ENCODE measurements at places on chromosomes 11 and 22.
A peak's percentile ranks its signal among the peaks of the same experiment; 100 is the strongest.

GRCh38 chr11:67289651-67290479 is 762 bp downstream of the ANKRD13D start:
- DNase-seq = no peak

- no peak for DNase-seq
These were observed 11.3 kb upstream of the ADORA2A start for GRCh38 chr22:24416095-24416494.

DNA sequence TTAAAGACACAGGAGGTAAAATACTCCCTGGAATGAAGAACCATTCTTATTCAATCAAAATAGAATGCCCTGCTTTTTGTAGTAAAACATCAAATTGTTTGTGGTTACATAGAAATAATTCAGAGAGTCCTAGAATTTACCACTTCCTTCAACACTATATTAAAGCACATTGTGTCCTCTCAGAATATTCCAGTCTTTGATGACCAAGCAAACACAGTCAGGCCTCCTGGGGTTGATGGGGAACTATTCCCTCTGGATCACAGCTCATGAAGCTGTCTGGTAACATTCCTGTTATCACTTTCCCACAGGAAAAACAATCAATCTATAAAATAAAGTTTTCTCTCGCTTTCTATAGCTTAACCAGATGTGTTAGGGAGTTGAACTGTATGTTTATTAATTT is 389.3 kb downstream of the KCNA4 start:
- no peak for DNase-seq

GRCh38 chr11:11816511-11817314 is 25.1 kb upstream of the USP47 start:
- no peak for DNase-seq

- DNase-seq = no peak
These were observed 739 bp downstream of the CELSR1 start for GRCh38 chr22:46536537-46537224.

DNA sequence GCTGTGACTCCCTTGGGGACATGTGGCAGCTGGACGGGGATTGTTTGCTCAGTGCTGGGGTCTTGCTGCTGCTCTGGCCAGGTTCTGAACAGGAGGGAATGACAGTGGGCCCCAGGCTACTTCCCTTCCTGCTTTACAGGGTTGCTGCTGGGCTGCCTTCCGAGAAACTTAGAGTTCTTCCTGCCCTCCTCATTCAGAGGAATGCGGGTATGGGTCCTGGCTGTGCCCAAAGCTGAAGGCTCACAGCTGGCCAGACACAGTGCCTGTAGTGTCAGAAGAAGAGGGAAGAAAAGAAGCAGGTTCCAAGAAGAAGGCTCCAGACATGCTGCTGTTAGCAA is 108.3 kb upstream of the PARVA start:
- DNase-seq = no peak

DNA sequence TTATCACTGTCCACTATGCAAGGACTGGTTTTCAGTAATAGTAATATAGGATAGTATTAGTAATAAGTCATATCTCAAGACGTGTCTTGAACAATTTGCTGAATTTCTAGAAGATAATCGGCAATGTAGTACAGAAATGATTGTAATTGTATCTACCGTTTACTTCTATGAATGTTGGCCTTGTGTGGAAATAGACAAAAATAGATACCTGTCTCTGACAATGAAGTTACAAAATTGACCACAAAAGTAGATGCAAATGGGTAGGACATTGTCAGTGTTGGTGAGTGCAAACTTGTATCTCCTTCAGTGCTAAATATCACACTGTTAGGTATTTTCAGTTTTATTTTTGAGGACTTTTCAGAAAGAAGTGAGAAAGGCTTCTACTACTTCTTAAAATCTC is 43.1 kb downstream of the SVIP start:
- no peak for DNase-seq

GRCh38 chr11:63762654-63763495 is 5.7 kb downstream of the ZFTA start:
- DNase-seq = no peak

- no peak for DNase-seq
These were observed 104.6 kb upstream of the CD44 start for GRCh38 chr11:35034401-35034800.

GRCh38 chr11:69498614-69499175 is 17.2 kb downstream of the LINC01488 start:
- no peak for DNase-seq

DNA sequence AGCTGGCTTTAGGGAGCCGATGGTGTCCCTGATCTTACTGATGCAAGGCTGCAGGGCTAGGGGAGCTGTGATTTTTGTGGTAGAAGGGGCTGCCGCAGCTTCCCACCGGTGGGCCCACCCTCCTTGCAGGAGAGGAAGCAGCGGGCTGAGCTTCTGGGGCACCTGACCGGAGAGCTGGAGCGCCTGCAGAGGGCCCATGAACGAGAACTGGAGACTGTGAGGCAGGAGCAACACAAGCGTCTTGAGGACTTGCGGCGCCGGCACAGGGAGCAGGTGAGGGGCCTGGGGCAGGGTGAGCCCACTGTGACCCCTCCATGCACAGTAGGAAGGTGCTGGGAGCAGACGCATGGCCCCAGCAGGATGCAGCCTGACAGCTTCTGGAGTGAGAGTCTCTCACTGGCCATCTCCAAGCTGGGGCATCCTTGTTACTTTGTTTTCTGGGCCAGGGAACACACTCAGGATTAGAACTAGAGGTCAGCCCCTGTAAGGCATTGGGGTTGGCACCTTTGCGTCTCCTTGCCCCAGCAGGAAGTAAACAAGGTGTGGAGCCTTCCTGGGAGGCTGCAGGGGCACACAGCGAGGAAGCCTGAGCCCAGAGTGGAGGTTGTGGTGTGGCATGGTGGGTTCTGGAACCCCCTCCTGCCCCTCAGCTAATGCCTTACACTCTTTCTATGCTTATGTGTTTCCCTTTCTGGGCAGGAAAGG is 66.7 kb downstream of the CEP164 start:
- no peak for DNase-seq

DNA sequence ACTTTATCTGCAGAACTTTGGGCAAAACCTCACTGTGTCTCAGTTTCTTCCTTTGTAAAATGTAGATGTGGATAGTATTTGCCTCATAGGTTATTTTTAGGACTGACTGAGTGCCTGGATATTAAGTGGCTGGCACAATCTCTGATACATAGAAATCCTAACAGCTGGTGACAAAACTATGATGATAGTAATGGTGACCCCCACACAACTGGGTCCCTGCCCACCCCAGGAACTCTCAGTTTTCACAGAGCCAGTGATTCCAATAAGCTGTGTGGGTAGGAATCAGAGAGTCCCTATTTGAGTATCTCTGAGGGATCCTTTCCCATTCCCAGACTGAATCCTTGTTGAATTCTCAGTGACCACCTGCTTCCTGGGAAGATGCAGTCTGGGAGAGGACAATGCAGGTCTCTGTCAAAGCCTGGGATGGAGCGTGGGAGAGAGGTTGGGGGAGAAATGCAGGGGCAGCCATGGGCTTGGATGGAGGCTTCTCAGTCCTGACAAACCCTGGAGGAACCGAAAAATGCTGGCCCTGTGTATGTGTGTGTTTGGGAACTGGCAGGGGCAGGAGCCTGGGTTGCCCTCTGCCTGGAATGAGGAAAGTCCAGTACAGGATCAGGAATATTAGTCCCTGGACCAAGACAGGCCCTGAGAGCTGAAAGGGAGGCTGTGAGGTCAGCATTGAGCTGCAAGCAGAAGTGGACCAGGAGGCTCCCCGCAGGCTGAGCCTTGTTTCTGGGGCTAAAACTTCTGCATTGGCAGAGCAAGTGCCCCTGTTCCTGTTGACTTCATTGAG is 6.1 kb upstream of the P2RY6 start:
- DNase-seq = no peak

DNA sequence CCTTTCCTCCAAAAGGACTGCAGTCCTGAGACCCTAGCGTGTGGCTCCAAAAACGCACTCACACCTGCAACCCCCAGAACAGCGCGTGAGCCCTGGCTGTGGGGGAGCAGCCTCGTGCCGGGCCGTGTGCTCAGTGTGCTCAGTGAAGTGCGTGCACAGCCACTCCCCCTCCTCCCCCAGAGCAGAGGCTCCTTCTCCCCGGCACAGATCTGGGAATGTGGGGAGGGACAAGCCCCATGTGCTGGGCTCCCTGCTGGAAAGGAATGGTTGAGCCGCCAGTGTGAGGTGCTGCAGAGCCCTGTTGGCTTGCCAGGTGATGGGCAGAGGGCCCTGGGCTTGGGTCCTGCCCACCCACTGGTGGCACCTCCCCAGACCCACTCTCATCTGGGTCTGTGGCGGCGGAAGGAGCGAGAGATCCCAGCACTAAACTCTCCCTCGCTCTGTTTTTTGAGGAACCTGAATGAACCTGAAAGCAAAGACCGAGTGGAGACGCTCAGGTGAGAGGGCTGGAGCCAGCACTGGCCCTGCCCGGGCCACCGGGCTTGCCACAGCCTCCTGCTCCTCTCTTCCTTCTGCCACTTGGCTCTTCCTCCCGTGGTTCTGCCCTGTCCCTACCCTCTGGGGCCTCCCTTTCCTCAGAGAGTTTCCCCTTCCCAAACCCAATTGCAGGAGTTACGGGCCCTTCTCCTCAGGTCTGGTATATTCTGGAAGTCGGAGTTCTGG is 9.0 kb downstream of the RCOR2 start:
- no peak for DNase-seq

- no peak for DNase-seq
These were observed 259.9 kb upstream of the CTSC start for GRCh38 chr11:88597387-88597786.

DNA sequence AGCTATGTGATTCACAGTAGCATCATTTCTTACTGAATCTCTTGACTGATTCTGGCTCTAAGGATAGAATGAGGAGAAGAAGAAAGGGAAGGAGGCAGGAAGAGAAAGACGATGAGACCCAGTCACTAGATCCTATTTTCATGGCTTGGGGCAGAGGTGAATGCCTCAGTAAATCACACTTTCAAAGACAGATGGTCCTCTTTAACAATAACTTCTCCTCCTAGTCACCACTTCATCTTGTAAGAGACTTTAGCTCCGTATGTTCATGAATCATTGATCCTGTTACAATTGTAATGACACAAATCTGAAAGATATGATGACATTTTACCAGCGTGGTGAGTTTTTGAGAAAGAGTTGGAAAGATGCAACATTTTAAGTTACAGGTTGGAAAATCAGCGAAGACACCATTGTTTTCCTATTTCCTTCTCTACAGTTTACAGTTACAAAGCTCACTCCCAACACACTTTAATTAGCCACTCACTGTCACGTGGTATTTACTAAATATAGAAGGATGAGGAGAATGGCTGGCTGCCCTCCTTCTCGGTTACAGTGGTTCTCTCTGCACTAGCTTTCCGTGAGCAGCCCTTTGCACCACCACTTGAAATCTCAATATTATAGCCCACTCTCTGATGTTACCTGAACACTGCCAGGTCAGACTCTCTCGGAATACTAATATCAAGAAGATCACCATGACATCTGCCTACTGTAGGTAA is 205.8 kb downstream of the CADM1 start:
- DNase-seq = no peak

GRCh38 chr11:2960139-2960538 is 30.9 kb upstream of the PHLDA2 start:
- DNase-seq = no peak

GRCh38 chr22:44430716-44431115 is 67.3 kb downstream of the RTL6 start:
- DNase-seq = no peak

GRCh38 chr11:19306179-19306944 is 65.6 kb upstream of the E2F8 start:
- no peak for DNase-seq

- DNase-seq = no peak
These were observed 96.6 kb downstream of the SEZ6L start for GRCh38 chr22:26265909-26266308.

GRCh38 chr11:46616551-46617133 is 385 bp downstream of the HARBI1 start:
- no peak for DNase-seq

DNA sequence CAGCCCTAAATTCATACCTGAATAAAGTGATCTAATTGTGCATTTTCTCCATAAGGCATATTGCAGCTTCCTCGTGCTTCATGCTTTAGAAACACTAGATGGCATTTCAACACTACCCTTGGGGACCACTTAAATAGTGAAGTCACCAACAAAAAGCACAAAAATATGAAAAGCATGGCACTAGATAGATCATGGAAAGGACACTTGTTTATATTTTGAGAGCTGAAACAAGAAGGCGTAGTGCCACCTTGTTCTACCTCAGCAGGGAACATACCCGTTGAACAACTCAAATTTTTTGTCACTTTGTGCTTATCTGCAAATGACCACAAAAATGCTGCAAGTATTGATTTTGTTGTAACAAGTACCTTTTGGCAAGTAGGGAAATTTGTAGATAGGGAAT is 8.6 kb downstream of the TBCEL start:
- DNase-seq = no peak

- peak; percentile 18 for DNase-seq
These were observed 52.0 kb upstream of the THY1 start for GRCh38 chr11:119474682-119475596.

DNA sequence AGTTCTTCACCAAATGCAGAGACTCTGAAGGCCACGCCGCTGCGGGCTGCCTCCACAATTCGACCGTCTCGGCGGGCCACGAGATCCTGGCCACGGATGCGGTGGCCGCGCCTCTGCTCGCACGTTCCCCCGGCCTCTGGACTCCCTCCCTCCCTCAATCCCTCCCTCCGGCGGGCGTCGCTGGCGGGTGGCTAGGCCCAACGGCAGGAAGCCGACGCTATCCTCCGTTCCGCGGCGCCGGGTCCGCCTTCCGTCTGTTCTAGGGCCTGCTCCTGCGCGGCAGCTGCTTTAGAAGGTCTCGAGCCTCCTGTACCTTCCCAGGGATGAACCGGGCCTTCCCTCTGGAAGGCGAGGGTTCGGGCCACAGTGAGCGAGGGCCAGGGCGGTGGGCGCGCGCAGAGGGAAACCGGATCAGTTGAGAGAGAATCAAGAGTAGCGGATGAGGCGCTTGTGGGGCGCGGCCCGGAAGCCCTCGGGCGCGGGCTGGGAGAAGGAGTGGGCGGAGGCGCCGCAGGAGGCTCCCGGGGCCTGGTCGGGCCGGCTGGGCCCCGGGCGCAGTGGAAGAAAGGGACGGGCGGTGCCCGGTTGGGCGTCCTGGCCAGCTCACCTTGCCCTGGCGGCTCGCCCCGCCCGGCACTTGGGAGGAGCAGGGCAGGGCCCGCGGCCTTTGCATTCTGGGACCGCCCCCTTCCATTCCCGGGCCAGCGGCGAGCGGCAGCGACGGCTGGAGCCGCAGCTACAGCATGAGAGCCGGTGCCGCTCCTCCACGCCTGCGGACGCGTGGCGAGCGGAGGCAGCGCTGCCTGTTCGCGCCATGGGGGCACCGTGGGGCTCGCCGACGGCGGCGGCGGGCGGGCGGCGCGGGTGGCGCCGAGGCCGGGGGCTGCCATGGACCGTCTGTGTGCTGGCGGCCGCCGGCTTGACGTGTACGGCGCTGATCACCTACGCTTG is at the start of gene FUT4:
TSS of gene FUT4 (plus strand) at position 227 of the 951 bp plus-strand sequence. CDS start at position 440, 213 bp downstream.
- DNase-seq = peak; percentile 63

- DNase-seq = peak; percentile 31
These were observed 22.7 kb downstream of the YPEL1 start for GRCh38 chr22:21712751-21713427.

DNA sequence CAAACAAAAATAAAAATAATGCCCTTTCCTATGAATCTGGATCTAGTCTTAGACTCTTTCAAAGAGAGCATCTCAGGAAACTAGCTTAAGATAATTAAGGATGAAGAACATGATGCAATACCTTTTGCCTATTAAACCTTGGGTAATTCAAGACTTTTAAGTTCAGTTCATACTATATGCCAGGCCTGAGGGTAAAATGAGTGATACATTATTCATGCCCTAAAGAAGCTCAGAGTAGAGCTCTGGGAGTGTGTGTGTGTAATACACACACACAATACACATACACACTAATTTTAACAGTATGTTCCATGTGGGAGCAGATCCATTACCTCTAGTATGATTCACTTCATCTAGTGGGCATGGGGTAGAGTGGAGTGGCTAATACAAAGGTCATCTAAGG is 651.4 kb upstream of the CHORDC1 start:
- no peak for DNase-seq
